Adrenal gland (tissue), 19 donors: ENCODE measurements at places on chromosomes 16 and 17.

- peaks cover 97% of the 10 kb centered on the region for H3K27me3 ChIP-seq
- no peak overlapping the region for H3K27ac ChIP-seq
- DNase-seq = no peak
- H3K36me3 ChIP-seq = no peaks in the 10 kb centered on the region
- no peaks in the 10 kb centered on the region for H3K4me1 ChIP-seq
- H3K4me3 ChIP-seq = no peak overlapping the region
These were observed 822 bp downstream of the IGF2BP1 start for GRCh38 chr17:48997827-48998586.

- no peaks in the 10 kb centered on the region for H3K36me3 ChIP-seq
- H3K27me3 ChIP-seq = no peaks in the 10 kb centered on the region
- H3K27ac ChIP-seq = no peak overlapping the region
These were observed 330.0 kb downstream of the SHISA9 start for GRCh38 chr16:13231365-13231764.

DNA sequence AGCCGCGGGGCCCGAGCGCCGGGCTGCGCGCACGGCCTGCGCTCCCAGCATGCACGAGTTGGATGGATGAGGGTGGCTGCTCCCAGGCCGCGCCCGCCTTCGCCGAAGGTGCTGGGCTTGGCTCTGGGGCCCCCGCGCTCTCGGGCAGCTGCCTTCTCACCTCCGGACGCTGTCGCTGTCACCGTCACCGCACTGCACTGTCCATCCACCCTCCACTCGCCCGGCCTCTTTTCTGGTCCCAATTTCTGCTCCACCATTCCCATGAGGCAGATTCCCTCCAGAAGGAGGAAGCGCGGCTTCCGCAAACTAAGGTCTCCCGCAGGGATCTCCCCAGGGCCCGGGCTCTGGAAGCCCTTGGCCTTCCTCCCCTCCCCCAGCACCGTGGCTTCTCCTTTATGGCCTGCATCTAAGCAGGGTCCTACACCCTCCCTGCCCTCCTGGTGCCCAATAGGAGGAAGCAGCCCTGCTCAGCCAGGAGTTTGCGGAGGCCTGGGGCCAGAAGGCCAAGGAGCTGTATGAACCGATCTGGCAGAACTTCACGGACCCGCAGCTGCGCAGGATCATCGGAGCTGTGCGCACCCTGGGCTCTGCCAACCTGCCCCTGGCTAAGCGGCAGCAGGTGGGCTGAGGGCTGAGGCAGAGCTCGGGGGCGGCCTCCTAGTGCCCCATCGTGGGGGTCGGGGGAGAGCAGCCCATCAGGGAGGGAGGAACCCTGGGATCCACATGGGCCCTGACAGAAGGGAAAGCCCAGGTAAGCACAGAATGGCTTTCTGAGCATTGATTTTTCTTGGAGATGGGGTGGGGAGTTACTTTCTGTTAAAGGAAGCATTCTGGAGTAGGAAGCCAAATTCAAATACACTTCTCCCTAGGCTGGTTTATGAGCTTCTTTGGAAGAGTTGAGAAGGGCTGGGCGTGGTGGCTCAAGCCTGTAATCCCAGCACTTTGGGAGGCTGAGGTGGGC, 899 bp downstream of the ACE start:
- peaks cover 41% of the 10 kb centered on the region for H3K4me1 ChIP-seq
- no peak for DNase-seq
- H3K36me3 ChIP-seq = no peaks in the 10 kb centered on the region
- no peaks in the 10 kb centered on the region for H3K27me3 ChIP-seq
- H3K27ac ChIP-seq = no peak overlapping the region

GRCh38 chr17:2040942-2041560, 771 bp upstream of the OVCA2 start:
- H3K4me1 ChIP-seq = peaks cover 15% of the 10 kb centered on the region
- DNase-seq = peak; percentile 87
- H3K36me3 ChIP-seq = peaks cover 42% of the 10 kb centered on the region
- peak overlapping the region; percentile 84 for H3K4me3 ChIP-seq
- H3K27me3 ChIP-seq = no peaks in the 10 kb centered on the region
